ENCODE measurements at places on chromosomes 7 and 10.

DNA sequence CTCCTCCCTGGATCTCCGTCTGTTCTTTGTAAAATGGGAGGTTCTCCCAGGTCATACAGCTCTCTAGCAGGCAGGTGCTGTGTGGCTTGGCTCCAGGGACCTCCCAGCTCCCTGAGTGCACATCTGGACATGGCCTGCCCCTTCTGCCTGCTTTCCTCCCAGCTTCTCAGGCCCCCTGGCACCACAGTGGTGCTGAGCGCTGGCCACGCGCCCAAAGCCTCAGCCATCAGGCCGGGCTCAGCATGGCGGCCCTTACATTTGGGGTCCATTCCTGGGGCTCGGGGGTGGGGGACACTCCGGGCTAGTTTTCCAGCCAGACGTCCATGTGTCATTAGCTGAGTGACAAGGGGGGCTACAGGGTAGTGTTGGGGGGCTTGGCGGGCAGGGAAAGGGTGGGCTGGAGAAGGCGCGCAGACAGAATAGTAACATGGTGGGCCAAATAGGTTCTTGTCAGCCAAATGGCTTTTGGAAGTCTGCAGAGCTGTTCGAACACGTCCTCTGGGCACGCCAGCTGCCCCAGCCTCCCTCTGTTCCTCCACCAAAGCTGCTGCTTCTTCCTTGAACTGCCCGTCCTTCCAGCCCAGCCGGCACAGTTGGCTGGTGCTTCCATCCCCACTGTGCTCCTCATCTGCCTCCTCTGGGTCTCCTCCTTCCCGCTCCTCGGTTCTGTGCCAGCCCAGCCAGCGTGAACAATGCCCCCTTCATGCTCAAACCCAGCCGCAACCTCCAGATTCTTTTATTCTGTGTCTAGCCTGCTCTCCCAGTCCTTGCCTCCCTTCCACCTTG lies 65.9 kb downstream of the GOLGA7B start:
- DNase-seq: peak; percentile 59

- no peak for DNase-seq
Observed at GRCh38 chr7:16526742-16527540, at the start of gene LRRC72. Gene LRRC72, plus strand, starts transcription at chr7:16526825. Its CDS starts 128 bp downstream, at chr7:16526953.

DNA sequence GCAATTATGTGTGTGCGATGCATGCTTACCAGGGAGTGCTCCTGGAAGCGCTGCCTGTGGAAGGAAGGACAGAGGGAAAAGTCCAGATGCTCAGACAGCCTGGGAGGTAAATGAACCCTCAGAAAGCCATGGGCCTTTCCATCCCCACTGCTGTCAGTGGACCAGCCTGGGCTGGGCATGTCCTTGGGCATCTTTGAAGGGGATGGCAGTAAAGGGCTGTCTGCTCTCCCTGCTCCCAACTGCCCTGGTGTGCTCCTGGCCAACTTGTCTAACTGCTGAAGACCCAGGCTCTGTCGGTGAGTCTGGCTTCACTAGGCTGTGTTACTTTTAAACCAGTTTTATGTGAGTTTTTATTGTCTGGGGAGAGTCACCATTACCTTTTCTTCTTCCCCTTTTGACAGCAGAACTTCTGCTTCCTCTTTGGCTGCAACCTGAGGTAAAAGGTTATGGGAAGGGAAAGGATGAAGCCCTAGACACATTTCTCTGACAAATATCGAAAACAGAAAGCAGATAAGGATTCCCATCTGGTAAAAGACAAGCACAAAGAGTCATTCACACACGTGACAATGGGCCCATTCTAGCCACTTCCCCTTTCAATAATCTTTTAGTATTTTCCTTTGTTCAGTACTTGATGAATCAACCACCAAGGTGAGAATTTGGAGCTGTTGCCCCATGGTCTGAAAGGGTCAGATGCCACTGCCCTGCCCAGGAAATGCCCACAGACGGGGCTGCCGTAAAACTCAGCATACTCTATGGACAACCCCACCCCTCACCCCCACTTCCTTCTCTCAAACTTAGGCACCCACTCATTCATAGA lies 27.6 kb upstream of the PIK3AP1 start:
- DNase-seq: no peak

GRCh38 chr10:123906296-123906695 lies 14.7 kb upstream of the CPXM2 start:
- DNase-seq: no peak

DNA sequence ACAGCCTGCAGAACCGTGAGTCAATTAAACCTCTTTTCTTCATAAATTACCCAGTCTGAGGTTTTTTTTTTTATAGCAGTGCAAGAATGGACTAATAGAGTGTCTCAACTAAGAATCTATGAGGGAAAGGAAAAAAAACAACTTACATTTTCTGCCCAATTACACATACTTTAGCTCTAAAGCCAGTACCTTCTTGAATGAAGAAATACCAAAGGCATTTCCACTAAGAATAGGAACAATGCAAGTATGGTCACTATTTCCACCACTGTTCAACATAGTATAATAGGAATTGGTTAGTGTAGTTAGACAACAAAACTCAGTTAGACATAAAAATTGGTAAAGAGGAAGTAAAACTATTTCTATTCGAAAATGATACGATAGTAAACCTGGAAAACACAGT lies 37.6 kb downstream of the MICU1 start:
- DNase-seq: no peak

- DNase-seq: no peak
Observed at GRCh38 chr7:43463401-43463980, 119.4 kb upstream of the STK17A start.

DNA sequence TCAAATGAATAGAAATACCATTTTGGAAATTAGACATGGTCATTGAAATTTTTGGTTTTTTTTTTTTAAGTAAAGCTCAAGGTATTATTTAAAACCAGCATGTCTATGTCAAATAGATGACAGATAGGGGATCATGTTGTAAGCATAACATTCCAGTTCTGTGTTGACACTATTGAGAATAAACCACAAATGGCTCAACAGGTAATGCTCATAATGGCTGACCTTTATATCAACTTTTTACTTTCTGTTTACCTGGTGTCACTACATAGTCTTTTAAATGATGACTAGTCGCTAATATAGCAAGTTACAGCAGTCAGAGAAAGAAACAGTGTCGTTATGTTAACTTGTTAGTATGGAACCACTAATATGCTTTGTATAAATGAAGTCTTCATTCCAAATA lies 616.0 kb downstream of the GATA3 start:
- DNase-seq: no peak

DNA sequence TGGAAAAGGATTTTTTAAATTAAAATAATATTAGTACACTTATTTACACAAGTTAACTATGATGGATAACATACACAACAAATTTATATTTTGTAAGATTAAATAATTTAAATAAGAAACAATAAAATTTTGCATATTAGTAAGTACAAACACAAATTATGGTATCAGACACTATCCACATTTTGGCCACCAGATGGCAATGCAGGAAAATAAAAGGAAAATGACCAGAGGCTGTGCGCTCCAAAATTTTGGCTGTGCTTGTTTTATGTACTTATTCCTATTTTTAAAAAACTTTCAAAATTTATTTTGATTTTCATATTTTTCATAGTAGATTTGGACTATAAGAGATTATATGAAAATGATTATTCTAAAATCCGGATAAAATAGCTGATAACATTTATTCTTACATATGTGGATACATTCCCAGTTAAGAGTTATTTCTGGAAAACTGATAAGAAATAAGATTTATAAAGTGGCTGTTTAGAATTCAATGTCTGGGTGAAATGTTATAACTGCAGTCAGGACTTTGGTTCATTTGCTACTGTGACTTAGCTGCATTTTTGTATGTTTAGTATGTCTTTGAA lies 274.7 kb upstream of the HGF start:
- DNase-seq: peak; percentile 68

- DNase-seq: no peak
Observed at GRCh38 chr10:113158183-113158582, 208.1 kb downstream of the TCF7L2 start.

DNA sequence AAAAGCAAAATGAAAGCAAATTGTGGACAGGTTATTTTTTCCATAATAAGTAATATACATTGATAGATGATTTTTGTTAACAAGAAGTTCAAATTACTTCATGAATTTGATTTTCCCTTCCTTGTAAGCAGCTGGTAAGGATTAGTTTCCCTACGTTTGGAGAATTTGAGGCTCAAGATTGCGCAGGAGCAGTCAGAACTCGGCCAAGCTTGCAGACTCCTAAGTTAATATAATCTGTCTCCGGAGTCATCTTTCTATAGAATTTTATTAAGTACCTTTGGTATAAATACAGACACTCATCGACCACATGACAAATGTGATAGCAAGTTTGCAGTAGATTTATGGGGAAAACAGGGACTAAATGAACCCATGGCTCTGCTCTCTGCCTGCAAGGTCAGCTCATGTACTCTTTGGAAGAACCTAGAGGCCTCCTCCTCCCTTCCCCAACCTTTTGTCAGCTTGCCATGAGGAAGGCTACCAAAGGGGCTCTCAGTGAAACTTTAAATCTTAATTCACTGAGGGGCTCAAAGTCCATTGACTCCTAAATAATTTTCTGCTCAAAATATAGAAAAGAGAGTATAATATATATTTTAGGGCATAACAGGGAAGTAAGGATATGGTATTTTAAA lies 89.2 kb upstream of the CTTNBP2 start:
- no peak for DNase-seq

DNA sequence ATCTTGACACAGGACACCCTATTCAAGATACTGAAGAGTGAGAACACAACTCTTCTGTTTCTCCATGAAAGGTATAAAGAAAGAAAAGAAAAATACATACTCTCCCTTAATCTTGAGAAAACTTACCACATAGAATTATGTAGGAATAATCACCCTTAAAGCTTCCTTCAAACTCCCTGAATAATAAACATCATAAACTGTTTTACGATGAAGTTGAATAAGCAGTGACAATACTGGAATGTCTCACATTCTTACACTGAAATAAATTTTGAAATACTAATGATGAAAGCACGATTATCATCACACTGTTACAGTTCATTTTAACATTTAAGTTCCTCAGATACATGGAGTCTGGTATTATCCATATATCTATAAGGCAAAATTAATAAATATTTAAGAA lies 306.2 kb downstream of the IPMK start:
- no peak for DNase-seq

DNA sequence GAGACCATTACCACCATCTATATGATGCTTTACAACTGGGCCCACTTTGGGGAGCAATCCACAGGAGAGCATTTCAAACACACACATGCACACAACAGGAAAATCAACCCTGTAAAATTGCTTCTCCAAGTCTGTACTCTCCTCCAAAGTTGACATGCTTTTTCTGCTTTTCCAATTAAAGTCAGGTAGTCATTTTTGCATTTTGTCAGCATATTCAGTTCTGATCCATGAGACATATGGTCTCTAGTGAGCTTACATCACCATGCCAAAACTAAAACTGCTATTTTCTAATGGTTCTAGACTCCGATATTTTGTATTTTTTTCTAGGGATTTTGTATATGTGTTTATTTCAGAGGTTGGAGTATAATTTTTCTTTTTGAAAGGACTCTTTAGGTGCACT lies 373.5 kb upstream of the LRRTM3 start:
- no peak for DNase-seq

DNA sequence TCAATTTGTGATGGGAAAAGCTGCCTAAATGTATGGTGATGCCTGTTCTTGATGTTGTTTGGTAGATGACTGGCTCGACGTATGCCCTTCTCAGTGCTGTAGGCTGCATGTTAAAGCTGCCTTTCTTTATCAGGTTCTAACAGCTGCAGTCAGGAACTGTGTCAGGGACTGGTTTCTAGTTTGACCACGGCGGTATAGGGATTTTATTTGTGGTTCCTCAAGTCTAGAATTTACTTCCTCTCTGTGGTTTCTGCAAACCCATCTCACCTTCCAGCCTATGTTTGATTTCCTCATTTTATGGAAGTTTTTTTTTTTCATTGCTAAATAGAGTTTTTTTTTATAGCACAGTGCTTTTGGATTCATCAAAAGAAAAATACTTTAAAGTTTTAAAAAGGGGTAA lies 26.5 kb downstream of the LMTK2 start:
- no peak for DNase-seq

DNA sequence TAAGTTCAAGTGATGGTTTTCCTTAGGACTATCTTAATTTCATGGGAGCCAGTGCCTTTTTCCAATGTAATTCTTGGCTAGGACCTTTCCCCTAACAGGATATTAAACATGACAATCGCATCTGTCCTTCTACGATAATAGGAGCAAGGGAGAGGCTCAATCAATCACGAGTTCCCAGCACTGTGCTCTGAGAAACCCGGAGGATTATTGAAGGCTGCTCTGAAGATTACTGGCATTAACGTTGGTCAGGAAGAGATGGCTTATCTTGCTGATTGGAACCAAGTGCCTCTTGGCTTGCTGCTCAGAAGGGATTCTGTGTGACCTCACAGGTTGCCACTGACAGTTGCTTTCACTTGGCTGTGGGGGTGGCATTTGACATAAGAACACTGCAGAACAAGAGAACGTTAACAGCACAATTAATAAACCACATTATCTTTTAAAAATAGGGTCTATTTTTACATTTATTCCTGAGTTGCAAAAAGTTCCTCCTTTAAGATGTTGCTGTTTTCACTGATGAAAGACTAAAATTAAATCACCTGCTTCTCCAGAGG lies 252.1 kb upstream of the TAC1 start:
- DNase-seq: no peak

DNA sequence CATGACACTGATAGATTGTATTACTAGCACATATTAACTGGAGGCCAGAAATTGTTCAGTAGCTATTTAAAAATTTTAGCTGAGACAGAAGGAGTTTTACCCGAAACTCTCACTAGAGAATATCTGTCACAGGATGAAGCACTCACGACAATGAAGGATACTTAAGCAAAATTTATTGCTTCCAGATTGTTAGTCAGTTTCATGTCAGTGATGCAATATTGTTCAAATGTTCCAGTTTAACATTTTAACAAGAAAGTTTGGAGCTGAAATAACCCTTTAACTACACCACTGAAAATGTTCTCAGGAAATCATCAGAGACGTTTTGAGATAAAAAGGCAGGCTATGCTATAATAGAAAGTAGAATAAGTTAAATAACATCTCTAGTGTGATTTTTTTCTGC lies 15.0 kb upstream of the CADPS2 start:
- DNase-seq: no peak

DNA sequence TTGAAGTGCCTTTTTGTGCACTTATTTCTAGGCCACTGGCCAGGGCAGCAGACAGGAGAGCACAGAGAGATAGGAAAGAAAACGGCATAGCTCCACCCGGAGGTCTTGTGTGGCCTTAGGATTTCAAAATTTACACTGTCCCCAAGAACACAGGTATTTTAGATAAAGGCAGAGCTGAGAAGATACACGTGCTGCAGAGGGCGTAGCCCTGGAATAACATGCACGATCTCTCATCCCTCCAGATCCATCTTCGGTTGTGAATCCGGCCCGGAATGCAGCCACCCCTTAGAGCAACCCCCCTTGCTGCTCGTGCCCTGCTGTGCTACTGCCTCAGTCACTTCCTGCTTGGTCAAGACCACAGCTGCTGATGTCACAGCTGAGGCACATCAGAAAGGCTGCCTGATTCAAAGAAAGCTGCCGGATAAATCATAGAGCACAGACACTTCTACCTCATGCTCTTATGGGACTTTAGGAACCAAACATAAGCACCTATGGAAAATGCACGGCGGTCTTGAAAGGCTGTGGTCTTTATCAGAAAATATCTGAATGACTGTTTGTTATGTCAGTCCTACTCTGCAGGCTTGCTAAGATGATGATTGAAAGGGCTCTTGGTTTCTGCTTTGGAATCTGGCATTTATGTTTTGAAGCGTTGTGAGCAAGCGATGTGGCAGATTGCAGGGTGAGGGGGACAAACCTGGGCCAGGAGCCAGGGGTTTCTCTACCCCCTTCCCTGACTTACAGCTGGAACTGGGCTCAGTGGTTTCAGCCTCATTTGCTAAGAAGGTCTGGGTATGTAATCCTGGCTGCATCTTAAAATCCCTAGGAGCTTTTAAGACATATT lies 152.0 kb downstream of the SVIL start:
- no peak for DNase-seq

All from DMS53 (cell line).